Endothelial cell (in vitro differentiated cells): ENCODE measurements at places on chromosomes 2 and 18. TPM values are rescaled to one million over a fixed set of nuclear protein-coding genes. Genes with fewer than 3 reads are reported as not detected.

Gene NEB
- total RNA-seq, result 0.64 TPM

Gene KCNG2
- total RNA-seq, result 0.56 TPM

Gene MSTN
- total RNA-seq, result 0.13 TPM

DNA sequence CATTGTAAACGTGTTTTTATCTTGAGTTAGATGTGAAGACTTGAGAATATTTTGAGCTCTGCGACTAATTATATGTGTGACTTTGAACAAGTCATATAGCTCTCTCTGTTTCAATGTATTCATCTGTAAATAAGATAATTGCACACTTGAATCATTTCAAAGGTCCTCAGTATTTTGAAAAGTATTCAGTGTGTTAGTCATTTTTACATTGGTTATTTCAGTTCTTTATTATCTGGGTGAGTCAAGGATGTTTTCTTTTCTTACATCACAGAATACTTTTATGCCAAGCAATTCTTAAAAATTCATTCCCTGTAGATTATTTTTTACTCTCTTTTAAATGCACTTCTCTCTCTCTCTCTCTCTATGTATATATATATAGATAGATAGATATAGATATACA is 1098.0 kb upstream of the ZEB2 start:
- DNase-seq, result no peak

- DNase-seq, result no peak
Measured at GRCh38 chr18:30852980-30853379, 189.6 kb downstream of the DSC3 start.

DNA sequence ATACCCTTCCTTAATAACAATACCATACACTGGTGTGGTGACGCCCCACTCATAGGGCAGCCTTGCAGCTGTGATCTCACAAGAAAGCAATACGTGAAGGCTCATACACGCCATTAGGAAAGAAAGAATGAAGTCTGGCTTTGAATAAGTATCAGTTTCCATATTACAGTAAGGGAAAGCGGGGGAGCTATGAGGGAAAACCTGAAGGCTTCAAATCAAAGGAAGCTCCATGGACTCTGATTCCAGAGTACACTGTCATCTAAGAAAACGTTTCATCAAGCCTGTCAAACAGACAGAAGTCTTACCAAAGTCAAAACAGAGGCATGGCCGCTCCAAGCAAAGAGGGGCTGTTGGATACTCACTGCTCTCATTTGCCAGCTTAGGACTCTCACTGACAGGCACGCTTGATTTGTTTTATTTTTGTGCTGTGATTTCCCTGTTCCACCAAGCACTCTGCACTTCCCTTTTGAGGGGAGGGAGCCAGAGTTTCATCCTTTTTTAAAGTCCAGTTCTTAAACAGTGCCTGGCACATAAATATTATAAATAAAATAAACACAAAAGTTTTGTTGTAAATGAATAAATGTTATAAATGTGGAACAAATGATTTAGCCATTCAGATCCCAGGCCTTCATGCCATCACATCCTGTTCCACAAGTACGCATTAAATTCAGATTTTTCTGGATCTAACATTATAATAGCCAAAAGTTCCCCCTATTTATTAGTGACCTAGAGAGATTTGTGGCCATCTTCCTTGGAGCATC is 221.2 kb downstream of the PIEZO2 start:
- no peak for DNase-seq

- DNase-seq, result no peak
Measured at GRCh38 chr2:156864325-156864724, 393.2 kb upstream of the GALNT5 start.

GRCh38 chr2:233966388-233966787 is 49.2 kb downstream of the TRPM8 start:
- no peak for DNase-seq

DNA sequence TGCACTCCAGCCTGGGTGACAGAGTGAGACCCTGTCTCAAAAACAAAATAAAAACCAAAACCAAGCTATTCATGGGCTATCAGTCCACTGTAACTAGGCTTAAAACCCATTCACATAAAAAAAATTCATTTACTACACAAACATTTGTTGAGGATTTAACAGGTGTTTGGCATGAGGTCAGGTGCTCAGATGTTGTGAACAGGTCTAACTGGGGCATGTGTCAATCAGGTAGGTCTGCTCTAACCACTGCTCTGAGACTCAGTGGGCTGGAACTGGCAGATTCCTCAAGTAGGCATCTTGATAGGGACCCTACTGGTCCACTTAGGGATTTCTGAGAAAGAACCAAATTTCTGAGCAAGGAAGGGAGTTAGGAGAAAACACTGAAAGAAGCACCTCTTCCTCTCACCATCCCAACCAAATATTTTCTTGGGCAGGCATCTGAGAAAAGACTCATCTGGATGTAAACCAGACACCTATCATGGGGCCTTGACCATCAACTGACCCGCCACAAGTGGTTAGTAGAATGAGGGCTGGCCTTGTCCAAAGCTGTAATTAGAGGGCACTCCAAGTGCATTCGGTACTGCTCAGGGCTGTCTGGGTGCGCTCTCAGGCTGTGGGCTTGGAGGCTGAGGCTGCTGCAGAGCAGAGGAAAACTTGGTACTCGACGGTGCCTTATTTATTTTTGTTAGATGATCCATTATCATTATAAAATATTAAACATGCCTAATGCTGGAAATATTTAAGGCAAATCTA is 33.9 kb downstream of the WIPF1 start:
- DNase-seq, result no peak

DNA sequence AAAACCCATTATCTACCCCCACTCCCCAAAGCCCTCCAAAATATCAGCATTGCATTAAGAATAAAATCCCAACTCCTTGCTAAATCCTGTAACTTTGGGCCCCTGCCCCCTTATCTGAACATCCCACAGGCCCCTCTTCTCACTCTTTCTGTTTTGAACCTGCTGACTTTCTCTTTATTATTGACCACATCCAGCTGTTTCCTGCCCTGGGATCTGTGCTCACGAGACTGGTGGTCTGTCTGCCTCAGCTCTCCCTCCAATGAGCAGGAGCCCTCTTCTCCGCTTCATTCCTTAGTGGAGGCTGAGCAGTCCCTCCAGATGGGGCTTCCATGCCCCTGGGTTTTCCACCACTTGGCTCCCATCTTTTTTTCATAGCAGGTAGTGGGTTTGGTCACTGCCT is 116.9 kb downstream of the ACKR3 start:
- no peak for DNase-seq

DNA sequence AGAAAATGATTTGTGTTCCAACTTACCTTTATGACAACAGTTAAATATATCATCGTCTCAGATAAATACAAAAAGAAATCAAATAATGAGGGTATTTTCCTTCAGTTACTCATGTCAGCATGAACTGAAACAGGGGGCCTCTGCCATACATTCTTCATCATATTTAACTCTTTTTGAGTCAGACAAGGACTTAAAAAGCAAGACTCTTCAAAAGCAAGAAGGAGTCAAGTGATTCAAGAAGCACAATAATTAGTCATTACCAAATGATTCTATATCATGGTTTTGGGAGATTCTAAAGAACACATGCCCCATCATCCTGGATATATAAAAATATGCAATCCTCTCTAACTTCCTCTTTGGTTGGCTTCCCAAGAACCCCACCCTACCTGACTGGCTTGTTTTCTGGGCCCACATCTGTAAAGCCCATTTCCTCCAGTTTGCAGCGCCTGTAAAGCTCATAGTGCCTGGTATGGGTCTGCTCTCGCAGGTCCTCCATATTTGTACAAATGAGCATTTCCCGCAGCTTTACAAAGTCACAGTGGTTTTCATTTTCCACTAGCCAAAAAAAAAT is 49.7 kb downstream of the SEPTIN10 start:
- DNase-seq, result no peak

GRCh38 chr2:237312021-237312755 is 101.8 kb downstream of the COL6A3 start:
- DNase-seq, result no peak

DNA sequence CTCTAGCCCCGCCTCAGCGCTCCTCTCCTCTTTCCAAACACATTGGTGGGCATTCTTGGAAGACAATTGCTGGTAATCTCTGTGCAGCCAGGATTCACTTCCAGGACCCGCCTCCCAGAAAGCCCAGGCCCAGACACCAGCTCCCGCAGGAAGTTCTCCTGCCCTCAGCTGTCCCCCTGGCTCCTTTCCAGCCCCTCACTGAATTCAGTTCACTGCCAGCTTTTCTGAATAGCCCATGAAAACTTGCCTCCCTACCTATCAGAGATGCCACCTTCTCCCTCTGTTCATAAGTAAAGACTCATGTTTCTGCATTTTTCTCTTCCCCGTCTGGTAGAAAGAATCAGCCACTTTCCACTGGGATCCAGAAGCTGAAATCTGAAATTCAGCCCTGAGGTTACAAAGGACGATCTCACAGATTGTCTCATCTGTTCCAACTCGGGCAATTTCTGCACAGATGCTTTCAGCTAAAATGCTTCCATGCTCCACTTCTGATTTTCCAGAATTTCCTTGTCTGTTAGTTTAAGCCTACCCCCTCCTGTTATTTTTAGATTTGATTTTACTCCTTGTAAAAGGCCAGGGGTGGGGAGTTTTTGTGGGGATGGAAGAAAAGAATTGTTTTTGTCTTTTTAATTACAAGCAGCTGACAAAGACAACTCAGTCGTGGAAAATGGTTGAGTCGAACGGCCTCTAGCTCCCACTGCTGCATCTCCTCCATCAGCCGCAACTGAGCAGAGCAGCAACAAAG is 98.1 kb downstream of the SP3 start:
- no peak for DNase-seq

DNA sequence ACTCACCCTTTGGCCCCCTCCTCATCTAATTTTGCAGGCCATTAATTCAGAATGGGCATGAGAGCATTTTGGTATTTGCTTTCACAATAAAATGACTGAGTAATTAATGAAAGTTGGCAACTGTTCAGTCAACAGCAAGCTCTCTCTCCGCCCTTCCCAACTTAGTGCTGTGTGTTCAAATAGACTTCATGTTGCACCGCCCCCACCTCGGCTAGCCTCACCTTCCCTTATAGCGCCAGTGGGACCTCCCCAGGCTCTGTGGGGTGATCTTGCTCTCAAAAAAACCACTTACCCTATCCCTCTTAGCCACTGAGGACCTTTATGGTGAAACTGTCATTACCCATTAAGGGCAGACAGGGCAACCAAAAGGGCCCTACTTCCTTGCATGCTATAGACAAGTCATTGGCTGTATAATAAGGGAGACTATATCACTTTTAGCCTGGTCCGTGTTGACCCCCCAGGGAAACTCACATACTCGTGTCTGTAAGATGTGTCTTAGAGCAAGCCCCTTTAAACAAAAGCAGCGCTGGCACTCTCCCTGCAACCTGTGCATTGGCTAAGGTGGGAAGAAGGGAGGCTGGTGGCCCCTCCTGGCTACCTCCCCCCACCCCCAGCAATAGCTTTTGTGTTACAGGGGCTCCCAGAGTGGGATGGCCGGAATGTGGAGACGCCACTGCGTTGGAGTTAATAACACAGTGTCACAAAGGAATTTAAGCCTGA is 15.2 kb downstream of the EN1 start:
- no peak for DNase-seq

GRCh38 chr2:29305762-29306161 is 190.5 kb downstream of the CLIP4 start:
- DNase-seq, result no peak

GRCh38 chr18:44170208-44170880 is 510.3 kb upstream of the SETBP1 start:
- no peak for DNase-seq

GRCh38 chr2:74646201-74646600 is 1.9 kb downstream of the M1AP start:
- no peak for DNase-seq

- DNase-seq, result no peak
Measured at GRCh38 chr2:191298306-191298705, 53.1 kb downstream of the MYO1B start.

DNA sequence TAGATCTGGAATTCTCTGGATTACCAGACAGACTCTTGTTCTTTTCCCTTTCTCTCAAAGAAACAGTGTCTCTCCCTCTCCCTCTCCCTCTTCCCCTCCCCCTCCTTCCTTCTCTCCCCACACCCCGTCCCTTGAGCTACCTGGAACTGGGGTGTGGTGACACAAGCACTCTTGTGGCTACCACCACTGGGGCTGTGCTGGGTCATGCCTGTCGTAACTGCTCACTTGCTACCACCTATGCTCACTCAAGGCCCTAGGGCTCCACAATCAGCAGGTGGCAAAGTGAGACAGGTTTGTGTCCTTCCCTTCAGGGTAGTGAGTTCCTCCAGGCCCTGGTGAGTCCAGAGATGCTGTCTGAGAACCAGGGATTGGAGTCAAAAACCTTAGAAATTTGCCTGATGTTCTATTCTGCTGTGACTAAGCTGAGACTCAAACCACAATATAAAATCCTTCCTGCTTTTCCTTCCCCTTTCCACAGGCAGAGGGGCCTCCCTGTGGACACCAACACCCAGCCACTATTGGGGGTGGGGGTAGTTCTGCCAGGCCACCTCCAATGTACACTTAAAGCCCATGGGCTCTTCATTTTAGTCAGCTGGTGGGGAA is 70.8 kb downstream of the OXER1 start:
- no peak for DNase-seq

GRCh38 chr2:44130441-44130840 is 38.2 kb upstream of the PPM1B start:
- DNase-seq, result no peak

DNA sequence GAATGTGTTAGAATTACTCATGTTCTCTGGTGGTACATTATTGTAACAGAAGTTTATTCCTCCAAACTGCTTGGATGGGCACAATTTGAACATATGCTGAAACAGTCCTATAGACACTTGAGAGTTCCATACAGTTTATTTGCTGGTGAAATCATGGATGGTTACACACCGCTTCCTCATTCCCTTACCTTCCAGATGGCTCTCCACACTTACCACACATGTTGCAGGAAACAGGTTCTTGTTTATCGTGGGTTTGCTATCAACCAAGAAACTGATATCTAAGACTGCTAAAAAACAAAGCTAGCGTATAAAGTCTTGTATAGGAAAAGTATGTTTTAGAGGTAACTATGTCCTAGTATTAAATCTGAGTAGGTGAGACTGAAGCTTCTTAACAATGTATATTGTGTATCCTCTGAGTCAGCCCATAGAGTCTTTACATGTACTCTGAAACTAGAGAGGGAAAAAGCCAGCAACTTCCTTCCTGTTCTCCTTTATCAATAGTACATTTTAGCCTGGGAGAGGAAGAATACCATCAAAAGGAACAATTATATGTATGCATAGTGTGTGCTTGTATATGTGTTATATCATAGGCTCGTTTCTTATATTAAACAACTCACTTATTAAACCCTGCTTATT is 313.1 kb downstream of the PLCL1 start:
- no peak for DNase-seq

- no peak for DNase-seq
Measured at GRCh38 chr2:64819774-64820688, 166.3 kb upstream of the SERTAD2 start.
